ENCODE measurements at places on chromosomes 4 and X. TPM values are rescaled to one million over a fixed set of nuclear protein-coding genes. Genes with fewer than 3 reads are reported as not detected.

DNA sequence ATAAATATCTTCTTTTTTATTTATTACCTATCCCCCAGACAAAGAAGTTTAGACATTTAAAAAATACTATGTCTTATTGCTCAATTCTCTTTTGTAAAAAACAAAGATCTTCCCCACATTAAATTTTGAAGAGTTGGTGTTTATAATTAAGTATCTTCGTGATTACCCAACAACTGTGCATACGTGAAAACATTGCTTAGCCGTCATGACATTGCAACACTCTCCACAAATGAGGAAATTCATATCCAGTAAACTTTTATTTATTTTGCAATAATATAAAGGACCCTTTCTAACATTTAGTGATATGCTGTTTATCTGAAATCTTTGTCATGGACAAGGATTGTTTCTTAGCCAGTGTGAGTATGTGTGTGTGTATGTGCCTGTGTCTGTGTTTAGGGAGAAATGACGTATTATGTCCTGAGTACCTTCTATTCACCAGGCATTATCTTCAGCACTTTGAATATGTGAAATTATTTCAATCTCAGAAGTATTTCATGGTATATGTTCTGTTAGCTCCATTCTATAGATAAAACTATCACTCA is 26.1 kb upstream of the EREG start:
- DNase-seq, result no peak
- no peaks in the 10 kb centered on the region for H3K4me1 ChIP-seq
- no peaks in the 10 kb centered on the region for H3K36me3 ChIP-seq
- no peaks in the 10 kb centered on the region for H3K27me3 ChIP-seq
- no peak overlapping the region for H3K27ac ChIP-seq

DNA sequence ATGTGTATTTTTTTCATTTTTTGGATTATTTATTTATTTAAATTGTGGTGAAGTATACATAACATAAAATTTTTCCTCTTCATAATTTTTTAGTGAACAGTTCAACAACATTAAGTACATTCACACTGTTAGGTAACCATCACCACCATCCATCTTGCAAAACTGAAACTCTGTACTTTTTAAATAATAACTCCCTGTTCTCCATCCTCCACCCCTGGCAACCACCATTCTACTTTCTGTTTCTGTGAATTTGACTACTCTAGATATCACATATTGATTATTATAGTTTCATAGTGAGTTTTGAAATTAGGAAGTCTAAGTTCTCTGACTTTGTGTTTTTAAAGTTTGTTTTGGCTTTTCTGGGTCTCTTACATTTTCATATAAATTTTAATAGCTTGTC is 89.3 kb upstream of the STX18 start:
- no peak overlapping the region for H3K27ac ChIP-seq
- DNase-seq, result no peak
- no peaks in the 10 kb centered on the region for H3K4me1 ChIP-seq
- no peak overlapping the region for H3K4me3 ChIP-seq
- H3K36me3 ChIP-seq, result no peaks in the 10 kb centered on the region

- H3K4me1 ChIP-seq, result no peaks in the 10 kb centered on the region
- H3K36me3 ChIP-seq, result no peaks in the 10 kb centered on the region
- no peaks in the 10 kb centered on the region for H3K27me3 ChIP-seq
- H3K4me3 ChIP-seq, result no peak overlapping the region
- H3K27ac ChIP-seq, result no peak overlapping the region
These were observed 407.7 kb downstream of the SPRY1 start for GRCh38 chr4:123804196-123804721.

- H3K4me1 ChIP-seq, result no peaks in the 10 kb centered on the region
- DNase-seq, result no peak
- H3K27ac ChIP-seq, result no peak overlapping the region
- H3K36me3 ChIP-seq, result no peaks in the 10 kb centered on the region
These were observed 114.5 kb upstream of the PCDH7 start for GRCh38 chr4:30605616-30606190.

- no peak for DNase-seq
- H3K27me3 ChIP-seq, result no peaks in the 10 kb centered on the region
- no peaks in the 10 kb centered on the region for H3K36me3 ChIP-seq
These were observed 16.7 kb upstream of the SOD3 start for GRCh38 chr4:24778464-24779225.

DNA sequence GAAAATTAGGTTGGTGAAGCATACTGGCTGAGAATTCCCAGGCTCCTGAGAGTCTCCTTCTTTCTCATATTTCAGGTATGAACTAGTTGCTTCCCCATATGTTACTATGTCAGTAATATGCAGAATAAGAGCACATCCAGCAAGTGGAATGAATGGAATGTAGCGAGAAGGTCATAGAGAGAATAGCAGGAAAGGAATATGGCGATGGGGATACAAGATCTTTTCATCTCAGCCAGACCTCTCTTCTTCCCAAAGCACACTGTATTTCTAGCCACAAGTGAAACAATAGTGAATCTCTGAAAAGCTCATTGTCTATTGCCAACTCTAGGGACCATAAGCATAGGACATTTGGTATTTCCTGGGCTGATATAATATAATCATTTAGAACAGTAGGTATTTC is 54.6 kb upstream of the MMAA start:
- no peaks in the 10 kb centered on the region for H3K27me3 ChIP-seq
- no peaks in the 10 kb centered on the region for H3K4me1 ChIP-seq
- no peak overlapping the region for H3K27ac ChIP-seq
- no peaks in the 10 kb centered on the region for H3K36me3 ChIP-seq
- DNase-seq, result no peak

GRCh38 chr4:36489798-36490197 is 208.4 kb downstream of the DTHD1 start:
- no peak for DNase-seq
- H3K36me3 ChIP-seq, result no peaks in the 10 kb centered on the region
- no peak overlapping the region for H3K27ac ChIP-seq
- no peak overlapping the region for H3K4me3 ChIP-seq
- no peaks in the 10 kb centered on the region for H3K4me1 ChIP-seq

DNA sequence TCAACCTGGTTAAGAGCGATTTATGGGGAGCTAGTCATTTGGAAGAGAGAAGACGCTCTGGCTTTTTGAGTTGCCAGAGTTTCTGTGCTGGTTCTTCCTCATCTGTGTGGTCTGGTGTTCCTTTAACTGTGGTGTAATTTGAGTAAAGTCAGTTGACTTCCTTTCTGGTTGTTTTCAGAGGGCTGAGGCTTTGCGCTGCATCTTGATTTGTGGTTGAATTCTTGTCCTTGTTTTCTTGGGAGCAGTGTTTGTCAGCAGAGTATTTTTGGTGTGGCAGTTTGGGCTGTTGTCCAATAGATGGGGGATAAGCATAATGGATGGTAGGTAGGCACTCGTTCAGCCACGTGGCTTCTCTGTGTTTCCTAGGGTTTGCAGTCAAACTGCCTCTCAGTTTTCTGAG is 2143.2 kb upstream of the TENM3 start:
- no peaks in the 10 kb centered on the region for H3K36me3 ChIP-seq
- H3K27ac ChIP-seq, result no peak overlapping the region
- no peaks in the 10 kb centered on the region for H3K4me1 ChIP-seq
- H3K4me3 ChIP-seq, result no peak overlapping the region

GRCh38 chrX:49995795-49996455 is 73.5 kb downstream of the CLCN5 start:
- H3K4me3 ChIP-seq, result no peak overlapping the region
- DNase-seq, result no peak
- no peak overlapping the region for H3K27ac ChIP-seq
- peaks cover 56% of the 10 kb centered on the region for H3K4me1 ChIP-seq

- H3K4me1 ChIP-seq, result no peaks in the 10 kb centered on the region
- no peaks in the 10 kb centered on the region for H3K36me3 ChIP-seq
- no peak overlapping the region for H3K4me3 ChIP-seq
- no peak overlapping the region for H3K27ac ChIP-seq
- H3K27me3 ChIP-seq, result no peaks in the 10 kb centered on the region
These were observed 1114.5 kb upstream of the LCORL start for GRCh38 chr4:19135895-19136633.

DNA sequence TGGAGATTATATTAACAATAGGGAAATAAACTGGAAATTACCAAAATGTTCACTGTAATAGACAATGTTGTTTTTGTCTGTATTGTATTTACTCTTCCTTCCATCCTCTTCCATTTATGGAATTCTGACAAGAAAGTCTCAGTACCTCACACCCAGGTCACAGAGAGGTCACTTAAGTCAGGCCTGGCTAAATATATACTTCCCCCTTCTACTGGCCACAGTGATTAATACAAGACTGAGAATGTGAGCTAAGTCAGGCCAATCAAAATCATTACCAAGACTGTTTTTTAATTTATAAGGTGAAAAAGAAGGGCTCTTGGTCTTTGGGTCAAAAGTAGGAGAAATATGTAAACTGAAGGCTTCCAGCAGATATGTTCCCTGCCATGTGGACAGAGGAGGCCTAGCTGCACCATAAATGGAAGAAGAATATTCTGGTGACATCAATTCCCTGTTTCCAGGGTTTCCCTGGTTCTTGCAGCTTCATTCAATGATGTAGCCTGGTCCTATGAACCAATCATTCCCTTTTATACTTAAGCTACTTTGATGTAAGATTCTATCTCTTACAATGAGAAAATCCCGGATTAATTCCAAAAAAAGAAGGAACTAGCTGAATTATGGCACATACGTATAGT is 64.3 kb downstream of the LRBA start:
- H3K27ac ChIP-seq, result peak overlapping the region; percentile 70
- H3K27me3 ChIP-seq, result no peaks in the 10 kb centered on the region
- peak; percentile 17 for DNase-seq
- H3K4me3 ChIP-seq, result no peak overlapping the region

GRCh38 chrX:72107320-72107719 is 24.4 kb downstream of the RTL5 start:
- DNase-seq, result no peak
- no peak overlapping the region for H3K4me3 ChIP-seq
- H3K4me1 ChIP-seq, result no peaks in the 10 kb centered on the region
- H3K36me3 ChIP-seq, result no peaks in the 10 kb centered on the region
- H3K27me3 ChIP-seq, result peaks cover 62% of the 10 kb centered on the region
- H3K27ac ChIP-seq, result no peak overlapping the region

GRCh38 chrX:121858867-121859647 is 811.6 kb downstream of the GLUD2 start:
- no peaks in the 10 kb centered on the region for H3K4me1 ChIP-seq
- DNase-seq, result no peak
- H3K36me3 ChIP-seq, result no peaks in the 10 kb centered on the region
- H3K4me3 ChIP-seq, result no peak overlapping the region

- H3K36me3 ChIP-seq, result no peaks in the 10 kb centered on the region
- no peak overlapping the region for H3K27ac ChIP-seq
- no peak overlapping the region for H3K4me3 ChIP-seq
- H3K4me1 ChIP-seq, result no peaks in the 10 kb centered on the region
These were observed 21.9 kb upstream of the GPR78 start for GRCh38 chr4:8558080-8558960.

DNA sequence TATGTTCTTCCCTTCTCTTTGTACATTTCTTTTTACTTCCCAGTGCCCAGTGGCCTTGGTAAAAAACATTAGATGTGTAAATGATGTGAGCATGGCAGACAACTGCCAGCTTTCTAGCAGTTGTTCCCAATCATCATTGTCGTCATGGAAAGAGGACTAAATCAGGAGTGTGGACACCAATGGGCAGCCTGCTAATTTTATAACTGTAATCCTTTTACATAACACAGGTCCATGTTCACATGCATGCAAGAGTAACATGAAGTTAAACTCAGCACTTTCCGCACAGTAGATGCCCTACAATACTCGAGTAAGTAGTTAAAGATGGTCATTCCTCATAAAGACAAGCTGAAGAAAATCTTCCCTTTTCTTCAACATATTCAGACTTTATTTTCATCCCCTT is 23.4 kb upstream of the G3BP2 start:
- H3K27me3 ChIP-seq, result no peaks in the 10 kb centered on the region
- no peaks in the 10 kb centered on the region for H3K36me3 ChIP-seq
- no peak for DNase-seq
- H3K4me1 ChIP-seq, result no peaks in the 10 kb centered on the region
- no peak overlapping the region for H3K27ac ChIP-seq

GRCh38 chr4:108619372-108620100 is 840 bp upstream of the RPL34 start:
- no peaks in the 10 kb centered on the region for H3K27me3 ChIP-seq
- peak overlapping the region; percentile 98 for H3K27ac ChIP-seq
- H3K4me3 ChIP-seq, result peak overlapping the region; percentile 85

- no peaks in the 10 kb centered on the region for H3K36me3 ChIP-seq
- DNase-seq, result peak; percentile 43
- no peaks in the 10 kb centered on the region for H3K27me3 ChIP-seq
- H3K4me1 ChIP-seq, result peaks cover 20% of the 10 kb centered on the region
These were observed 54.2 kb downstream of the SUPT20HL2 start for GRCh38 chrX:24259544-24260240.

ETDA gene
- total RNA-seq, result not detected

TRO gene
- total RNA-seq, result not detected

CENPVL1 gene
- not detected for total RNA-seq

HTN3 gene
- total RNA-seq, result not detected

MAGEE1 gene
- total RNA-seq, result 0.80 TPM

MED14 gene
- total RNA-seq, result 53.1 TPM

CAPN6 gene
- 0.09 TPM for total RNA-seq

TRIM61 gene
- total RNA-seq, result 0.45 TPM

ZMAT1 gene
- total RNA-seq, result 4.4 TPM
